ENCODE measurements at places on chromosomes 2 and 18.
A peak's percentile ranks its signal among the peaks of the same experiment; 100 is the strongest.

- H3K4me3 ChIP-seq, result no peak overlapping the region
- no peaks in the 10 kb centered on the region for H3K27me3 ChIP-seq
- peaks cover 56% of the 10 kb centered on the region for H3K4me1 ChIP-seq
Measured at GRCh38 chr2:36459725-36460137, 104.2 kb downstream of the CRIM1 start.

GRCh38 chr18:41150316-41150715 lies 804.7 kb upstream of the PIK3C3 start:
- no peak for DNase-seq
- H3K36me3 ChIP-seq, result no peaks in the 10 kb centered on the region
- H3K27ac ChIP-seq, result no peak overlapping the region
- no peaks in the 10 kb centered on the region for H3K4me1 ChIP-seq
- no peak overlapping the region for H3K4me3 ChIP-seq

- no peaks in the 10 kb centered on the region for H3K27me3 ChIP-seq
- H3K4me1 ChIP-seq, result peaks cover 2% of the 10 kb centered on the region
- H3K4me3 ChIP-seq, result no peak overlapping the region
- no peak overlapping the region for H3K27ac ChIP-seq
Measured at GRCh38 chr2:143026411-143027054, 102.7 kb upstream of the ARHGAP15 start.

DNA sequence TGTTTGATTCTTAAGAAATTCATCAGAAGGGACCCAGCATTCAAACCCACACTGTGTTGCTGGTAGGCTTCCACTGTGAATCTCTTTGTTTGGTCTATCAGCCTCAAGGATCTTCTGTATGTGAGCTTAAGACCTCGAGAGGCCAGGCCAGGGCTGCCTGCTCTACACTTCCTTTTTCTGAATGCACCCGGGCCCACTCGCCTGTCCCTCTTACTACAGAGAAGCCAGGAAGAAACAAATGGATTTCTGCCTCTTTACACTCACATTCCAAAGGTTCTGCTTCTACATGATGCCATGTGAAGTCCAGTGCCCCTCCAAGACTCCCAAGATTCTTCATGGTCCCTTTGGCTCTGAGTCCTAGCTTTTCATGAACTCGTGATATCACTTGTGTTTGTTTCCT lies 25.4 kb upstream of the MRPL19 start:
- no peak overlapping the region for H3K4me3 ChIP-seq
- H3K27me3 ChIP-seq, result no peaks in the 10 kb centered on the region
- no peaks in the 10 kb centered on the region for H3K36me3 ChIP-seq
- DNase-seq, result no peak

- H3K4me3 ChIP-seq, result no peak overlapping the region
- no peak overlapping the region for H3K27ac ChIP-seq
- no peak for DNase-seq
- H3K4me1 ChIP-seq, result no peaks in the 10 kb centered on the region
- no peaks in the 10 kb centered on the region for H3K36me3 ChIP-seq
Measured at GRCh38 chr2:220166616-220167015, 539.2 kb downstream of the SLC4A3 start.

GRCh38 chr18:2312440-2312839 lies 258.9 kb downstream of the METTL4 start:
- no peak for DNase-seq
- H3K4me1 ChIP-seq, result no peaks in the 10 kb centered on the region
- no peak overlapping the region for H3K27ac ChIP-seq
- H3K4me3 ChIP-seq, result no peak overlapping the region

DNA sequence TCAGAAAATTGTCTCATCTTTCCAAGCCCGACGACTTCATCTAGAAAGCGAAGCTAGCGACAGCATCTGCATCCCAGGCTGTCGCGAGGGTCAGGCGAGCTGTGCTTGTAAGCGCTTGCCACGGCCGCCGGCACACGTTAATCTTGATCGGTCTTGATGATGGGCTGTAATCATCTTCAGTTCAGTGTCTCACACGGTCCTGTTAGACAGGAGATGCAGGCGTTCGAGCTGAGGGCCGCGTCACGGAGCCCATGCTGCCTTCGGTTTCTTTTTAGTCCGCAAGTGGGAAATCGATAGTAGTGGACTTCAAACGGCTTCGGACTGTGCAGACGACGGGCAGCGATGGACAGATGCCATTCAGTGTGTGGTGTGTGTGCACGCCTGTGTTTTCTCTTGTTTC lies 43.6 kb downstream of the ADI1 start:
- H3K27ac ChIP-seq, result no peak overlapping the region
- H3K36me3 ChIP-seq, result peaks cover 10% of the 10 kb centered on the region

DNA sequence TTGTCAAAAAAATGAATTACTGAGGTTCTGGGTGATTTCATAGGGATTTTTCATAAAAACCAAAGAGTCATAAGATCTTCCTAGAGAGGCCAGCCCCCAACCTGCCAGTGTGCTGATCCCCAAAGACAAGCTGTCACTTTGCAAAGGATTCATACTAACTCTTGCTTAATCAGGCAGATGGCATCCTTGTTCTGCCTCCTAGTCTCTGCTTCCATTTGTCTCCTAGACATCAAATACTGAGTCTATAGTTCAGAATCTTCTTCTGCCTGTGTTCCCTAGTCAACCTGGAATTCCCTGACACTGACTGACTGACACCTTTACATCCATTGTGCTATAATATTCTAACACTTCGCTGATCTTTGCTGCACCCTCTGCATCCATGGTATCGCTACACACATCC lies 84.9 kb downstream of the SLC8A1 start:
- no peaks in the 10 kb centered on the region for H3K27me3 ChIP-seq
- H3K27ac ChIP-seq, result no peak overlapping the region
- no peak for DNase-seq
- no peaks in the 10 kb centered on the region for H3K36me3 ChIP-seq
- H3K4me1 ChIP-seq, result peaks cover 2% of the 10 kb centered on the region

GRCh38 chr2:47785986-47786385 lies 3.0 kb downstream of the MSH6 start:
- DNase-seq, result no peak
- H3K4me1 ChIP-seq, result no peaks in the 10 kb centered on the region
- H3K36me3 ChIP-seq, result no peaks in the 10 kb centered on the region

DNA sequence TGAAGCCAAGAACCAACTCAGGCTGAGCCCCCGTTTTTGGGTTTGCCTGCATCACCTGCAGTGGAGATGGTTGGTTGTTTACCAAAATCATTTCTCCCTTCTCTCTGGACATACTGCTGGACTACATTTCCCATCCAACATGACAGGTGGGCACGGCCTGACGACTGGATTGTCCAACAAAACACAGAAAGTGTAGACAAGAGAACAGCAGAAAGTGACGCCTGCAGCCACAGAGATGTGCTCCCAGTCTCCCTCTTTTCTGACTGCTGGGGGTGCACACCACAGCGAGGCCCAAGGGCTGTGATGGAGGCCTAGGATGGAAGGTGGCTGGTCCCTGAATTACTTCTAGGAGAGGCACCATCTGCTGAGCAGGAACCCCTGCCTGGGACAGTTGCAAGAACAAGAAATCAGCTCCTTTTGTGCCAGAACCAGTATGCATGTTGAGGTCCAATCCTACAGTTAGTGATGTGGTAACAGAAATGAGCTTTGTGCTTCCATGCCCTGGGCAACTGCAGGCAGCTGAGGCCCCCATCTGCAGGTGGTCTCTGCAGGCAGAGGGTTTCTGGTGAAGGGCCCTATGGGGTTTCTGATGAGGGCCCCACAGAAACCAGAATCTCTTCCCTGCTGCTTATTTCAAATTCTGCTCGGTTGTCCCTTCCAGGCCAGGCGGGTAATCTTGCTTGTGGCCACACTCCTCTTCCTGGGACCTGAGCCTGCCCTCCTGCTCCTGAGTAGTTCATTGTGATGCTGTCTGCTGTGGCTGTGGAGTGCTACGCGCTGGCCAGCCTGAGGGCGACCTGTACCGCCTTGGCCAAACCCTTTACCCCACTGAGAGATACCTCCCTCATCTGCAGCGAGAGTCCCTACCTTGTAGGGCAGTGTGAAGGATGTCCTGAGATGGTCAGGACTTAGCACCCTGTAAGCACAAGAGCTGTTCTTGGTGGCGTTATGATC lies 168.3 kb downstream of the ASB1 start:
- no peak overlapping the region for H3K27ac ChIP-seq
- DNase-seq, result no peak
- no peak overlapping the region for H3K4me3 ChIP-seq
- H3K36me3 ChIP-seq, result no peaks in the 10 kb centered on the region
- H3K27me3 ChIP-seq, result no peaks in the 10 kb centered on the region

GRCh38 chr2:120775801-120776589 lies 40.3 kb downstream of the GLI2 start:
- no peak overlapping the region for H3K4me3 ChIP-seq
- peaks cover 23% of the 10 kb centered on the region for H3K4me1 ChIP-seq
- no peak overlapping the region for H3K27ac ChIP-seq
- DNase-seq, result no peak
- H3K36me3 ChIP-seq, result no peaks in the 10 kb centered on the region

DNA sequence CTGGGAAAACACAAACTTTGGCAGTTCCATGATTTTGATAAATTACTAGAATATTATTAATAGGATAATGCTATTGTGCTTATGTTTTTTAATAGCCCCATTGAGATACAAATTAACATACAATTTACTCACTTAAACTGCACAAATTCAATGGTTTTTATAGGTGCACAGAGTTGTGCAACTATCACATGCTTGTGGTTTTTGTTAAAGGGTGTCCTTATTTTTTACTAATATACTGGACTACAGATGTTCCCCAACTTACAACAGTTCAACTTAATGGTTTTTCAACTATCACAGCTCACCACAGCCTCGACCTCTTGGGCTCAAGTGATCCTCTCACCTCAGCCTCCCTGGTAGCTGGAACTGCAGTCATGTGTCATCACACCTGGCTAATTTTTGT lies 76.6 kb downstream of the OSBPL1A start:
- no peaks in the 10 kb centered on the region for H3K4me1 ChIP-seq
- DNase-seq, result no peak
- H3K36me3 ChIP-seq, result no peaks in the 10 kb centered on the region
- H3K4me3 ChIP-seq, result no peak overlapping the region
- no peak overlapping the region for H3K27ac ChIP-seq
- H3K27me3 ChIP-seq, result no peaks in the 10 kb centered on the region

GRCh38 chr2:486371-486770 lies 190.8 kb downstream of the TMEM18 start:
- DNase-seq, result no peak
- H3K4me3 ChIP-seq, result no peak overlapping the region
- H3K4me1 ChIP-seq, result no peaks in the 10 kb centered on the region
- H3K27ac ChIP-seq, result no peak overlapping the region

DNA sequence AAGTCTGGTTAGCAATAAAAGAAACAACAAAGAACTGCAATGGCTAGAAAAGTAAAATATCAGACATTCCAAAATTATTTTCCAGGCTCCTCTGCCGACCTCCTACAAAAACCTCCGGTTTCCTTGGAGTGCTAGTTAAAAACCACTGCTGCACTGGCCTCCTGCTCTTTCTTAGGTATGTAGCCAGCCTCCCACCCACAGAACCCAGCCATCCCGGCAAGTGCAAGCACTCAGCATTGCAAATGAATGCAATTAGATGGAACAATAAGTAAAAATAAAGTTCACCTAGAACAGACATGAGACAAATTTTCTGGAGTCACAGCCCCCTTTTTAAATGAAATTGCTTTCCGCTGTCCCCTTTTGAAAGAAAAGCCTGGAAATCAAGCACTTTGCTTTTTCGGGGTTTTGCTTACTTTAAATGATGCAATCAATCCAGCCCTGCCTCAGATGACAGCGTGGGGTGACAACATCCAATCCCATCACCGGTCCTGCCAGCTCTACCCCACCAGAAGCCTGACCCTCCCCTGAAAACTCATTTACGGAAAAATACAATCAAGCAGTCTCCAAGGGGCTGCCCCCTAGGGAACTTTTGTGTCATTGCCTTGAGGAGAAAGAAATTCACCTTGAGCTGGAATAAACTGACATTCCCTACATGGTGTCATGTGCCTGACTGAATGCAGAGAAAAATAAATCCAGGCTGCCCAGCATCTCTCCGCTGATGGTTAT lies 199.8 kb downstream of the EPHA4 start:
- no peak overlapping the region for H3K27ac ChIP-seq
- DNase-seq, result no peak
- no peaks in the 10 kb centered on the region for H3K4me1 ChIP-seq
- H3K36me3 ChIP-seq, result no peaks in the 10 kb centered on the region
- no peaks in the 10 kb centered on the region for H3K27me3 ChIP-seq

- H3K4me3 ChIP-seq, result no peak overlapping the region
- no peaks in the 10 kb centered on the region for H3K4me1 ChIP-seq
- DNase-seq, result peak; percentile 75
- H3K27ac ChIP-seq, result no peak overlapping the region
Measured at GRCh38 chr2:57720728-57721627, 325.6 kb upstream of the VRK2 start.

DNA sequence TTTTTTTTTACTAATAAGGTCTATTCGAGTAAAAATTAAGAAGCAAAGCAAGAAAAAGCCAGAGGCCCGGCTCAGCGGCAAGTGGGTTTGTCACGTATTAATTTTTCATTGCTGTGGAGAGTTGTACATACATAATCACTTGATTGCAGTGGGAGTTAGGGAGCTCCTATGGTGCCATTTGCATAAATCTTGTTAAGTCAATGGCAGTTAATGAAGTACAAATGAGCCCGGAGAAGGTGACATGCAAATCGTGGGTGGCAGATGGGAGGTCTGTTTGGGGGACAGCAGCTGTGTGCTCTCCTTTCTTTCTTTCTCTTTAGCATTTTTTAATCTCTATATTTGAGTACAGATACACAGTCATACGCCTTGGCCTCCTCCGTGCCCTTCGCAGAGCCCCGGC lies 317.0 kb downstream of the AGAP1 start:
- H3K36me3 ChIP-seq, result peaks cover 2% of the 10 kb centered on the region
- no peaks in the 10 kb centered on the region for H3K27me3 ChIP-seq
- no peak overlapping the region for H3K27ac ChIP-seq
- no peak for DNase-seq

- no peak overlapping the region for H3K4me3 ChIP-seq
- H3K27ac ChIP-seq, result no peak overlapping the region
- H3K27me3 ChIP-seq, result no peaks in the 10 kb centered on the region
- H3K36me3 ChIP-seq, result no peaks in the 10 kb centered on the region
Measured at GRCh38 chr2:241107031-241107783, 5.1 kb upstream of the MTERF4 start.

GRCh38 chr2:197786010-197786877 lies 1.1 kb upstream of the BOLL start:
- DNase-seq, result no peak
- H3K4me1 ChIP-seq, result no peaks in the 10 kb centered on the region
- peaks cover 5% of the 10 kb centered on the region for H3K27me3 ChIP-seq
- H3K4me3 ChIP-seq, result peak overlapping the region; percentile 19
- H3K27ac ChIP-seq, result no peak overlapping the region
- no peaks in the 10 kb centered on the region for H3K36me3 ChIP-seq

DNA sequence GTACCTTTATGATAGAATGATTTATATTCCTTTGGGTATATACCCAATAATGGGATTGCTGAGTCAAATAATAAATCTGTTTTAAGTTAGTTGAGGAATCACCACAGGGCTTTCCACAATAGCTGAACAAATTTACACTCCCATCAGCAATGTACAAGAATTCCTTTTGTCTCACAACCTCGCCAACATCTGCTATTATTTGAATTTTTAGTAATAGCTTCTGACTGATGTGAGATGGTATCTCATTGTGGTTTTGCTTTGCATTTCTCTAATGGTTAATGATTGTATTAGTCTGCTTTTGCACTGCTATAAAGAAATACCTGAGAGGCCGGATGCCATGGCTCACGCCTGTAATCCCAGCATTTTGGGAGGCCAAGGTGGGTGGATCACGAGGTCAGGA lies 1387.6 kb upstream of the ACVR2A start:
- no peak overlapping the region for H3K27ac ChIP-seq
- no peak overlapping the region for H3K4me3 ChIP-seq
- H3K36me3 ChIP-seq, result no peaks in the 10 kb centered on the region
- H3K4me1 ChIP-seq, result no peaks in the 10 kb centered on the region

GRCh38 chr18:50447102-50447741 lies 72.4 kb downstream of the SKA1 start:
- no peak for DNase-seq
- H3K36me3 ChIP-seq, result no peaks in the 10 kb centered on the region
- H3K27me3 ChIP-seq, result no peaks in the 10 kb centered on the region
- no peak overlapping the region for H3K27ac ChIP-seq
